CD4-positive, CD25-positive, alpha-beta regulatory T cell (primary cell): ENCODE measurements at places on chromosomes 1 and 21. TPM values are rescaled to one million over a fixed set of nuclear protein-coding genes. Genes with fewer than 3 reads are reported as not detected.

The AADACL3 gene
- not detected for total RNA-seq

The CFAP126 gene
- not detected for total RNA-seq

The IL19 gene
- not detected for total RNA-seq

The CD34 gene
- total RNA-seq: 1.9 TPM

The ATP5IF1 gene
- 96.6 TPM for total RNA-seq

The LHX8 gene
- not detected for total RNA-seq

The SH3GLB1 gene
- 62.1 TPM for total RNA-seq

The RAB29 gene
- total RNA-seq: 37.0 TPM

The SLC1A7 gene
- total RNA-seq: not detected

The CRB1 gene
- total RNA-seq: not detected

The SUSD4 gene
- total RNA-seq: 2.8 TPM

The APOBEC4 gene
- not detected for total RNA-seq

The TSPEAR gene
- not detected for total RNA-seq

The CTSS gene
- 114 TPM for total RNA-seq

The COL6A2 gene
- 12.9 TPM for total RNA-seq

The SAMD11 gene
- not detected for total RNA-seq

The OR2W3 gene
- not detected for total RNA-seq

The PDZK1IP1 gene
- 0.94 TPM for total RNA-seq
